ENCODE measurements at places on chromosomes 7 and 10.
A peak's percentile ranks its signal among the peaks of the same experiment; 100 is the strongest.

DNA sequence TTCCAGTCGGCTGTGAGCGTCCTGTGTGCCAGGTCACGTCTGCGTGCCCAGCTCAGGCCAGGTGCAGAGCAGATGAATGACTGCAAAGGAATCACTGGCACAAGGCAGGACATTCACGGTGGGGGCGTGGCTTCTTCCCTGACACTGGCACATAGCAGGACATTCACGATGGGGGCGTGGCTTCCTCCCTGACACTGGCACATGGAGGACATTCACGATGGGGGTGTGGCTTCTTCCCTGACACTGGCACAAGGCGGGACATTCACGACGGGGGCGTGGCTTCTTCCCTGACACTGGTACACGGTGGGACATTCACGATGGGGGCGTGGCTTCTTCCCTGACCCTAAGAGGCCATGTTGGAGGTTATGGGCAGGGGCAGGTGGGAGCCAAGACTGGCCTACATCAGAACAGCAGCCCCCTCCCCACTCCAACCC lies 64.3 kb downstream of the MYL10 start:
- peak; percentile 77 for DNase-seq

DNA sequence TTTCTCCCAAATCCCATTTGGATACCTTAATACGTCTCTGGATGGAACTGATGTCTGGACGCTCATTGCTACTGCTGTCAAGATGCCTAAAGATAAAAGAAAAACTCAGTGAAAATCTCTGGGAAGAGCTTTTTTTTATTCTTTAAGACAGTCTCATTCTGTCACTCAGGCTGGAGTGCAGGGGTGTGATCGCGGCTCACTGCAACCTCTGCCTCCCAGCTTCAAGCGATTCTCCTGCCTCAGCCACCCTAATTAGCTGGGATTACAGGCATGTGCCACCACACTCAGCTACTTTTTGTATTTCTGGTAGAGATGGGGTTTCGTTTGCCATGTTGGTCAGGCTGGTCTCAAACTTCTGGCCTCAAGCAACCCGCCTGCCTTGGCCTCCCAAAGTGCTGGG lies 102.2 kb downstream of the NT5C2 start:
- no peak for DNase-seq

GRCh38 chr10:127736222-127736914 lies 617 bp upstream of the FOXI2 start:
- DNase-seq, result no peak

GRCh38 chr10:44258019-44258418 lies 126.9 kb downstream of the CXCL12 start:
- DNase-seq, result no peak

GRCh38 chr10:93386631-93387369 lies 95.3 kb downstream of the MYOF start:
- peak; percentile 28 for DNase-seq

- no peak for DNase-seq
Measured at GRCh38 chr10:132588301-132589013, 50.9 kb downstream of the INPP5A start.

- no peak for DNase-seq
Measured at GRCh38 chr10:127527320-127527719, 21.8 kb upstream of the NPS start.
